ENCODE measurements at places on chromosomes 1 and 21. TPM values are rescaled to one million over a fixed set of nuclear protein-coding genes. Genes with fewer than 3 reads are reported as not detected.

The MATN1 gene
- 0.02 TPM for total RNA-seq

The CCDC27 gene
- not detected for total RNA-seq

The CTTNBP2NL gene
- 4.8 TPM for total RNA-seq

The KRTAP12-2 gene
- not detected for total RNA-seq

The RIPPLY3 gene
- 0.39 TPM for total RNA-seq

The FTCD gene
- not detected for total RNA-seq

The PPIAL4G gene
- total RNA-seq: not detected

The USH2A gene
- total RNA-seq: not detected

The BATF3 gene
- total RNA-seq: 32.8 TPM

The ANGPTL7 gene
- not detected for total RNA-seq

The DEPDC1 gene
- total RNA-seq: 10.8 TPM

The CCT8 gene
- 162 TPM for total RNA-seq

The PLPPR4 gene
- total RNA-seq: not detected

The SLAMF1 gene
- not detected for total RNA-seq

The ROR1 gene
- total RNA-seq: 8.6 TPM

The SYT14 gene
- total RNA-seq: 0.05 TPM

The RIMKLA gene
- 0.36 TPM for total RNA-seq

The PRAMEF1 gene
- total RNA-seq: 0.07 TPM

The ARHGEF16 gene
- total RNA-seq: 5.2 TPM

The RXRG gene
- total RNA-seq: 0.07 TPM

The COL6A1 gene
- total RNA-seq: 24.1 TPM

The THEMIS2 gene
- total RNA-seq: 0.53 TPM

The SLC44A5 gene
- total RNA-seq: 0.05 TPM

The SPRR5 gene
- total RNA-seq: not detected

The KRTAP19-1 gene
- total RNA-seq: not detected

The CCDC185 gene
- 0.03 TPM for total RNA-seq

The ZBTB18 gene
- 4.2 TPM for total RNA-seq

The PLA2G2F gene
- total RNA-seq: not detected

The SLC45A1 gene
- 11.3 TPM for total RNA-seq

The NID1 gene
- total RNA-seq: 7.7 TPM

The TSPEAR gene
- not detected for total RNA-seq

The PRAMEF13 gene
- 0.07 TPM for total RNA-seq

The DMBX1 gene
- 0.49 TPM for total RNA-seq

The LCE2A gene
- total RNA-seq: not detected

The DNASE2B gene
- not detected for total RNA-seq

The PADI6 gene
- not detected for total RNA-seq

The TMCC2 gene
- 1.4 TPM for total RNA-seq

The KIF21B gene
- total RNA-seq: 1.8 TPM

The C1orf141 gene
- not detected for total RNA-seq

The NOS1AP gene
- total RNA-seq: 0.53 TPM

The OLFML2B gene
- 0.49 TPM for total RNA-seq

The FNBP1L gene
- total RNA-seq: 26.6 TPM

The CYB561D1 gene
- 4.2 TPM for total RNA-seq

The SPATA17 gene
- 2.1 TPM for total RNA-seq

The RGS5 gene
- total RNA-seq: 0.65 TPM

The RGS1 gene
- total RNA-seq: not detected

The PPFIA4 gene
- 0.54 TPM for total RNA-seq

The PLA2G2D gene
- not detected for total RNA-seq
